ENCODE measurements at places on chromosomes 16 and 17.

GRCh38 chr16:89729863-89730593, 8.7 kb downstream of the ZNF276 start:
- no peak for DNase-seq

DNA sequence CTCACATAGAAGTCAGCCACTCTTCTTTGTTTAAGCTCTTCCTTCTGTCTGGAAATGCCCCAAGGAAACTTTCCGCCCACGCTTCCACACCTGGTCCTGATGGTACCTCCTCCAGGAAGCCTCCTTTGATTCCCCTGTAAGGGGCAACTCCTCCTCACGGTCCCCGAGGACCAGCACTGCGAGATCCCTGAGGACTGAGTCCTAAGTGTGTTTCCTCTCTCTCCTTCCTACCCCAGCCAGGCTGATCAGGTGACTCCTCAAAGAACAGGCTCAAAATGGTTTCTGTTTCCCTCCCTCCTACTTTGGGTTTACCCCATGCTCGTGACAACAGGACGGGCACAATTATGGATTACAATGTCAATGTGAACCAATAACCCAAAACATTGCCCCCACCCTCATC, 63.0 kb upstream of the MED9 start:
- no peak for DNase-seq

GRCh38 chr16:83772806-83773205, 35.0 kb upstream of the HSBP1 start:
- DNase-seq: no peak

- no peak for DNase-seq
Observed at GRCh38 chr16:8108991-8109509, 481.3 kb downstream of the TMEM114 start.

DNA sequence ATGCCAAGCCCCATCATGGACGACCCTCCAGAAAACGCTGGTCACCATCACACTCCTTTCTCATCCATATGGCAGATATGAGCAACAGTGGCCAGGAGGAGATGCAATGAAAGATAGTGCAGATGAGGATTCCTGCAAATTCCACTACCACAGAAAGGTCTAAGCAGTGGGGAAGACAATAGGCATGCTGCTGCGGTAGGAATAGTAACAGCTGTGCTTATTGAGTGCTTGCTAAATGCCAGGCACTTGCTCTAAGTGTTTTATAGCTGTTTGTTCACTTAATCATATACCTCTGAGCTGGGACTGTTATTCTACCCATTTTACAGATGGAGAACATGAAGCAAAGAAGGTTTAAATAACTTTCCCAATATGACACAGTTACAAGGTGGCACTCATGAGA, 46.6 kb upstream of the AKAP1 start:
- no peak for DNase-seq

- DNase-seq: no peak
Observed at GRCh38 chr16:69338557-69339288, 641 bp downstream of the COG8 start.
